ENCODE measurements at places on chromosomes 3 and 15. TPM values are rescaled to one million over a fixed set of nuclear protein-coding genes. Genes with fewer than 3 reads are reported as not detected.

TRIM42 gene
- total RNA-seq = not detected

DNA sequence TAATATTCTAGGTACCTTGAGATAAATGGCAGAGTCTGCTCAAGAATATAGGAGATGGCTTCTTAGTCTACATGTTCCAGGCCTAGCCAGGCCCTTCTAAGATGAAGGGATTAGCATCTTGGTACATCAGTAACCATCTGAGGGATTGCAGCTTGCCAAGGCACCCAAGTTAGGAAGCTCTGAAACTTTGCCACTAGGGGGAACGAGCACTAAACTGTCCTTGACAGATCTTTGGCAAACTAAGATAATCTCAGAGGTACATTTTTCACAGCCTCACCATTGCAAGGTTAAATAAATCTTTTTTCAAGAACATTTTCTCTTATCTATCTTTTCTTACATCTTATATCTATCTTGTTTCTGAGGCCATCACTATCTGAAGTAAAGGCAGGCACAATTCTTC is 351.2 kb downstream of the RAP2B start:
- DNase-seq = peak; percentile 44

CLDN1 gene
- total RNA-seq = not detected

- DNase-seq = no peak
Observed at GRCh38 chr3:127092776-127093175, 100.2 kb upstream of the PRR23E start.

GRCh38 chr3:54951405-54951804 is 23.5 kb upstream of the LRTM1 start:
- peak; percentile 59 for DNase-seq

DPPA2 gene
- not detected for total RNA-seq
